ENCODE measurements at places on chromosomes 13 and 19. TPM values are rescaled to one million over a fixed set of nuclear protein-coding genes. Genes with fewer than 3 reads are reported as not detected.

Gene FFAR2
- not detected for polyA plus RNA-seq

GRCh38 chr19:48484931-48485612 lies 15.9 kb downstream of the CYTH2 start:
- DNase-seq = no peak

Gene ZNF442
- 1.4 TPM for polyA plus RNA-seq

DNA sequence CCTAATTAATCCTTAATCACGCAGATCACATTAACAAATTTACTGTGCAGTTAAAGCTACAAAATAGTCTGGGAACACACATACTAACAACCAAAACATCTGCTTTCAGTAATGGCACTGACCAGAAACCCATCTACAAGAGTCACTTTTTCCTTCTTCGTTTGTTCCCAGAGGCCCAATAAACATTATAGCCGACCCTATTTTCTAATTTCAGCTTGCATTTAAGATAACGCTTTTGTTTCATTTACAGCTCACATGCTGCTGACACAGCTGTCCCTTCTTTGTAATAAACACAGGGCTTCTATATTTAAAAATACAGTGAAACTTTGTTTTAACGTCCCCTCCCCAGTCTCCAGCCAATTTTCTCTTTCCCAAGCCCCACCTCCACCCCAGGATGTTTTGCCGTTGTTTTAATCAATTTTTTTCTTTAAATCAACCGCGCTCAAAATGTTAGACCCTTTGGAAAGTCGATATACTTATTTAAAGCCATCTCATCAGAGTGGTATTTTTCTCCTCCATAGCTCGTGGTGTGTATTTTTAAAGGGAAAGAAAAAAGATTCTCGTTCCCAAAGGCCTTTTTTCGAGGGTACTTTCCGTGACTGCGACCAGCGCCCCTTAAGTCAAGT lies 1.7 kb upstream of the WBP4 start:
- DNase-seq = no peak

GRCh38 chr13:33372251-33372919 lies 86.8 kb upstream of the STARD13 start:
- no peak for DNase-seq

Gene CD33
- polyA plus RNA-seq = not detected

Gene KRTDAP
- polyA plus RNA-seq = not detected

DNA sequence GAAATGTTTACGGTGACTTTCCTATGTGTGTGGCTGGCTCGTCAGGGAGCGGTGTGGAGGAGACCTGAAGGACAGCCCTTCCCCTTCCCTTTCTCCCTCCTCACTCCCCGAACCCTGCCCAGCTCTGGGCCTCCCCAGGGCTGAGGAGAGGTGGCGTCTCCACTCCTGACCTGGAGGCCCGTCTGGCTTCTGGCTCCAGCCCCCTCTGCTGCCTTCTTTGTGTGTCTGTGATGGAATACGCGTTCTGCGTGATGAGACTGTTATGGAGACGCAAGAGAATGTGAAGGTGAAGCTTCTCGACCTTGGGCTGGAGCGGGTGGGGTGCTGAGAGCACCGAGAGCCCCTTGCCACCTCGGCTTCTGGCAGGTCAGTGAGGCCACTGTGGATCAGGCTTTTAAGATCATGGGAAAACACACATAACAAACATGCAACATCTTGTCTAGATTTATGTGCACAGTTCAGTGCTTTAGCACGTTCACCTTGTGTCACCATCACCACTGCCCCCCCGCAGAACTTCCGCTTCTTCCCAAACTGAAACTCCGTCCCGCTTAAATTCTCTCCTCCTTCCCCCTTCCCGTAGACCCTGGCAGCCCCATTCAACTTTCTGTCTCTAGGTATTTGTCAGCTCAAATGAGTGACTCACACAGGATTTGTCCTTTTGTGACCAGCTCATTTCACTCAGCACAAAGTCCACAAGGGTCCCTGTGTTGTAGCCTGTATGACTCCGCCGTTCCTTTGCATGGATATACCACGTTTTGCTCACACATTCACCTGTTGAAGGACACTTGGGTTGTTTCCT lies 24.7 kb downstream of the ATP11A start:
- no peak for DNase-seq

Gene SLC6A16
- 1.6 TPM for polyA plus RNA-seq

DNA sequence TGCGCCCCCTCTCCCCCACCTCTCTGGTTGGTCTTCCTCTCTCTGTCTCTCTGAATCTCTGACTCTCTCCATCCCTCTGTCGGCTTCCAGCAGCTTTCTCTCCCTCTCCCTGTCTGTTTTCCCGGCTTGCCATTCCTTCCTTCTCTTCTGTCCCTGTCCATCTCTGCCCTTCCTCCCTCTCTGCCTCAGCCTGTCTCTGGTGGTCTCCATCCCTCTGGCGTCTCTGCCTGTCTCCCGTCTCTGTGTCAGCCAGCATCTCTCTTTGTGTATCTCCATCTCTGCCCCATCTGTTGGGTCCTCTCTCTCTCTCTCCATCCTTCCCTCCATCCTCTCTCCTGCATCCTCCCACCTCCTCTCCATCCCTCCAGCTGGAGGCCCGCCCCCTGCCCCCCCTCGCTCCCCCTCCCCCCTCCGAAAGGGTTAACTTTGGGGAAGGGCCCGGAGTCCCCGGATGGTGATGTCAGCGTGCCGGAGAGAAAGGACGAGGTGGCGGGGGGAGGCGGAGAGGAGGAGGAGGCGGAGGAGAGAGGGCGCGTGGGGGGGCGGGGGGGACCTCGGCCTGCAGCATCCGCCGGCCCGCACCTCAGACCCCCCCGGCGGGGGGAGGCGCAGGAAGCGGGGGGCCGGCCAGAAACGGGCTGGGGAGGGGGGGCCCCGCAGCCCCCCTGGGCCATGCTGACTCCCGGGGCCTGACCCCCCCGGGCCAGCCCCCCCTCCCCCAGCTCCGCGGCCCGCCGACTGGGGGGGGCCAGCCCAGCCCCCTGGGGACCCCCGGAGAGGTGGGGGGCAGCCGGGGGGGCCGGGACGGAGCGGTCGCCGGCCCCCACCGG lies at the start of gene BRSK1:
BRSK1 (plus strand) TSS at position 450 of the 830 bp plus-strand sequence. CDS start 446 bp downstream, outside the sequence.
- DNase-seq = no peak

Gene MED4
- polyA plus RNA-seq = 54.1 TPM

All from AG04450 (cell line).